Aorta (tissue), 5 donors: ENCODE measurements at places on chromosomes 5 and 9. TPM values are rescaled to one million over a fixed set of nuclear protein-coding genes. Genes with fewer than 3 reads are reported as not detected.

Gene CD72
- 3.7 TPM for total RNA-seq

GRCh38 chr9:101516655-101517054, 17.0 kb upstream of the RNF20 start:
- H3K36me3 ChIP-seq: no peaks in the 10 kb centered on the region
- no peak for DNase-seq
- H3K27me3 ChIP-seq: no peaks in the 10 kb centered on the region
- H3K4me1 ChIP-seq: peaks cover 11% of the 10 kb centered on the region

Gene PCDHGA6
- 8.8 TPM for total RNA-seq

Gene PCDHA9
- total RNA-seq: 0.36 TPM

DNA sequence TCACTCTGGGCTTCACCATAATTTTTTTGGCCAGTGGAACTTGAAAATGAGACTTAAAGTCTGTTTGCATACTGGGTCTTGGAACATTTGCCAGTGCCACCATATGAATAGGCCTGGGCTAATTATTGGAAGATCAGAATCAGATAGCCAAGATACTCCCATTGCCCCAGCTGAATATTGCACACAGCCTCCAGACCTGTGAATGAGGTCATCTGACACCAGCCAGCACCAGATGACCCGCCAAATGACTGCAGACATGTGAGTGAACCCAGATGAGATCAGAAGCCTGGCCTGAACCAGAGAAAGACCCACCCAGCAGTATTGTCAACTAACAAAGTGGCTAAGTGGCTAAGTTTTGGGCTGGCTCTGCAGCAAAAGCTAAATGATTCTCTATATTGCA, 220.5 kb upstream of the MPDZ start:
- no peak overlapping the region for H3K4me3 ChIP-seq
- H3K4me1 ChIP-seq: no peaks in the 10 kb centered on the region
- no peak overlapping the region for H3K27ac ChIP-seq
- no peaks in the 10 kb centered on the region for H3K27me3 ChIP-seq
- no peaks in the 10 kb centered on the region for H3K36me3 ChIP-seq
- DNase-seq: no peak

DNA sequence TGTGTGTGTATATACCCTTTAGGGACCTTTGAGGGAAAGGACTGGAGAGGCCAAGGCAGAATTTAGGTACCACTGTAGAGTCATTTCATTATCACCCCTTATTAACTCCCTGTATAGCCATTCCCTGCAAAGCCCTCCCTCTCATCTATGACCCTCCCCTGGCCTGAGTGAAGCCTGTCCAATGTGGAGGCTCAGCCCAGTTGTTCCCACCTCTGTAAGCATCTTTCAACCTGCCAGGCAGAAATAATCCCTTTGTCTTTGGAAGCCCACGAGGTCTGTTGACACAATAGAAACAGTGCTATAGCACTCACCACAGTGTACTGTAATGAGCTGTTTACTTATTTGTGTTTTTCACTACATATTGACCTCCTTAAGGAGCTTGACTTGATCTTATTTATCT, 88.5 kb upstream of the SEMA6A start:
- no peaks in the 10 kb centered on the region for H3K36me3 ChIP-seq
- H3K27me3 ChIP-seq: no peaks in the 10 kb centered on the region
- peaks cover 2% of the 10 kb centered on the region for H3K4me1 ChIP-seq
- no peak overlapping the region for H3K27ac ChIP-seq

Gene WDR38
- not detected for total RNA-seq

GRCh38 chr9:82369251-82369945, 380.8 kb downstream of the SPATA31D1 start:
- DNase-seq: no peak
- no peak overlapping the region for H3K4me3 ChIP-seq
- no peak overlapping the region for H3K27ac ChIP-seq
- H3K27me3 ChIP-seq: no peaks in the 10 kb centered on the region

Gene CAMK4
- 0.62 TPM for total RNA-seq

GRCh38 chr5:126963822-126964375, 66.5 kb downstream of the MARCHF3 start:
- no peaks in the 10 kb centered on the region for H3K36me3 ChIP-seq
- DNase-seq: no peak
- no peaks in the 10 kb centered on the region for H3K27me3 ChIP-seq

DNA sequence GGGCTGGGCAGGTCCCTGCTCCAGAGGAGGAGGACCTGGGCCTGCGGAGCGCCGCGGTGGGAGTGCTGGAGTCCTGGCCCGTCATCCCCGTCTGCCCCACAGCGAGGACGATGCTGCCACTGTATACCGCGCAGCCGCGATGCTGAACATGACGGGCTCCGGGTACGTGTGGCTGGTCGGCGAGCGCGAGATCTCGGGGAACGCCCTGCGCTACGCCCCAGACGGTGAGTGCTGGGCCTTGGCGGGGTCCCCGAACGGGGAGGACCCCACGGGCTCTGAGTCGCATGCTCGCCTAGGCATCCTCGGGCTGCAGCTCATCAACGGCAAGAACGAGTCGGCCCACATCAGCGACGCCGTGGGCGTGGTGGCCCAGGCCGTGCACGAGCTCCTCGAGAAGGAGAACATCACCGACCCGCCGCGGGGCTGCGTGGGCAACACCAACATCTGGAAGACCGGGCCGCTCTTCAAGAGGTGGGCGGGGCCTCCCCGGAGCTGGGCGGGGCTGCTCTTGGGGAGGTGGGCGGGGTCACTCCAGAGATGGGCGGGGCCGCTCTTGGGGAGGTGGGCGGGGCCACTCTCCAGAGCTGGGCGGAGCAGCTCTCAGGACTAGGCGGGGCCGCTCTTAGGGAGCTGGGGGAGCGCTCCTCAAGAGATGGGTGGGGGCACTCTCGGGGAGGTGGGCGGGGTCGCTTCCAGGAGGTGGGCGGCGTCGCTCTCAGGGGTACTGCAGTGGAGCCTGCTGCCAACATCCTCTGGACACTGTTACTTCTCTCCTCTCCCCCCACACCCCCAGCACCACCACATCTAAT, 13.1 kb downstream of the LRRC26 start:
- H3K27ac ChIP-seq: no peak overlapping the region
- H3K36me3 ChIP-seq: no peaks in the 10 kb centered on the region
- no peaks in the 10 kb centered on the region for H3K27me3 ChIP-seq
- DNase-seq: no peak
- no peaks in the 10 kb centered on the region for H3K4me1 ChIP-seq

- DNase-seq: no peak
- no peaks in the 10 kb centered on the region for H3K36me3 ChIP-seq
- H3K27me3 ChIP-seq: no peaks in the 10 kb centered on the region
- no peaks in the 10 kb centered on the region for H3K4me1 ChIP-seq
These were observed 639.0 kb upstream of the ACO1 start for GRCh38 chr9:31745468-31745867.

- H3K27me3 ChIP-seq: no peaks in the 10 kb centered on the region
- peak; percentile 94 for DNase-seq
- H3K4me1 ChIP-seq: no peaks in the 10 kb centered on the region
- H3K27ac ChIP-seq: peak overlapping the region; percentile 49
These were observed 48.9 kb downstream of the DYNC2I2 start for GRCh38 chr9:128607642-128608350.

DNA sequence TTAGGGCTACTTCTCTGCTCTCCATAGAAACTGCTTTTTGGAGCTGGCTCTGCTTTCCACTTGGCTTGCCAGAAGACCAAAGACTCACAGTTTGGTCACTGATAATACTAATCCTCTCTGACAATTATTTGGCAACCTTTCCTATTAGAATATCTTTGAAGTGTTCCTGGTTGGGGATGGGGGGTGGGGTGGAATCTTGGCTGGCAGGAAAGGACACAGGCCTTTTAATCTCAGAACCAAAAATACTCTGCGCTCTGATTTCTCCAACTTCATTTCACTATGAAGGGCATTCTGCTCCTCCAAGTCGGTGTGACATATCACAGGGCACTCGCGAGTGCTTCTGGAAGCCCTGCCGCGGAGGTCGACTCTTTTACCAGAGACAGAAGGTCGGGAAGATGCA, 1329.0 kb upstream of the WWC1 start:
- H3K36me3 ChIP-seq: no peaks in the 10 kb centered on the region
- H3K4me3 ChIP-seq: no peak overlapping the region
- H3K27ac ChIP-seq: no peak overlapping the region
- H3K4me1 ChIP-seq: no peaks in the 10 kb centered on the region

Gene LECT2
- total RNA-seq: not detected

Gene KCNV2
- not detected for total RNA-seq

DNA sequence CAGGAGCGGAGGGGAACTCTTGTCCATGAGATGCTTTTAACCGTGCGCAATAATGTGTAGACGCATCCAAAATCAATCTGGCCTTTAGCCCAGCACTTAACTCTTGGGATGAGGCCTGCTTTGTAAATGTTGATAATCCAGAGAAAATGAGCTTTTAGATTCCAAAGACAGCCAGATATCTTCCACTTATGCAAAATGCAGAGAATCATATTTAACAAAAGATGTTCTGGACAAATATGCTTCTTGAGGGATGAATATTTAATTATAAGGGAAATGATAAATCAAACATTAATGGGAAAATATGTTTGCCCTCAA, 5.6 kb downstream of the S1PR3 start:
- DNase-seq: no peak
- H3K4me3 ChIP-seq: no peak overlapping the region
- peak overlapping the region; percentile 5 for H3K27ac ChIP-seq
- H3K27me3 ChIP-seq: no peaks in the 10 kb centered on the region

DNA sequence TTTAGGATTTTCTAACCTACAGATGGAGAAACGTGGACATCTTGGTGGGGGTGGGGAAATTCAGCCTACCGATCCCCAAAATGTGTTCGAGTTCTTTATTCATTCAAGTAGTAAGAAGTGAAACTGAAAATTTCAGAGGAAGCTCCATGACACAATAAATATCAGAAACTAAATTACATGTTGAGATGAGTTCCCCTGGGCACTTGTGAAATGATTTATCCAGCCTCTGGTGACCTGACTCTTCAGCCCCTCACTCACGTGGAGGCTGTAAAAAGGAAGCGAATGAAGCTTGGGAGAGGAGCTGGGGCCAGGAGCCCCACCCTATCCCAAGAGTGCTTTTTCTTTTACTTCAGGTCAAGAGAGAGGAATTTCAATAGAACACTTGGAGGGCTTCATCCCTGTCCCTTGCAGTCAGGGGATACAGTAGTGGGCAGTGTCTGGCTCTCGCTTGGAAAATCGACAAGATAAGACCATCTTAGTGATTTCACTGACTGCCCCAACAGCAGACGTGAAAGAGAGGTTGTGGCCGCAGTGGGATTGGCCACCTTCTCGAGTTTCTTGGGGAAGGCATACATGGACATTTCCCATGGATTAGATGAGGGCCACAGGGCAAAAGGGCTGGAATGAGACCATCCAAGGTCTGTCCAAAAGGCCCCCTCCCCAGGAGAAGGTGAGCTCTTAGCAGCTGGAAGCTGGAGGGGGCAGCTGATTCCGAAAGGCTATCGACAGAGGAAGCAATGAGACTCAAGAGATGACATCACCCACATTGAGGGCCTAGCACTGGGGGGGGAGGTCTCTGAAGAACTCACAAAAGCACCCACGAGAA, 76.8 kb upstream of the SH3PXD2B start:
- DNase-seq: no peak
- no peaks in the 10 kb centered on the region for H3K4me1 ChIP-seq
- H3K36me3 ChIP-seq: no peaks in the 10 kb centered on the region
- no peak overlapping the region for H3K4me3 ChIP-seq
- no peaks in the 10 kb centered on the region for H3K27me3 ChIP-seq

- H3K4me1 ChIP-seq: no peaks in the 10 kb centered on the region
- no peaks in the 10 kb centered on the region for H3K36me3 ChIP-seq
- H3K27ac ChIP-seq: no peak overlapping the region
- no peak overlapping the region for H3K4me3 ChIP-seq
- H3K27me3 ChIP-seq: no peaks in the 10 kb centered on the region
- no peak for DNase-seq
These were observed 19.8 kb upstream of the NTNG2 start for GRCh38 chr9:132141948-132142594.

- H3K4me3 ChIP-seq: no peak overlapping the region
- H3K27ac ChIP-seq: no peak overlapping the region
- no peaks in the 10 kb centered on the region for H3K27me3 ChIP-seq
- DNase-seq: no peak
These were observed 50.2 kb downstream of the MED10 start for GRCh38 chr5:6328173-6328572.

GRCh38 chr9:110050925-110051355, 157.0 kb downstream of the C9orf152 start:
- no peaks in the 10 kb centered on the region for H3K27me3 ChIP-seq
- no peak for DNase-seq
- no peaks in the 10 kb centered on the region for H3K36me3 ChIP-seq
- no peak overlapping the region for H3K27ac ChIP-seq

Gene PPP3R2
- not detected for total RNA-seq

Gene PHF24
- 0.88 TPM for total RNA-seq

- H3K4me3 ChIP-seq: no peak overlapping the region
- no peaks in the 10 kb centered on the region for H3K27me3 ChIP-seq
- DNase-seq: no peak
- no peaks in the 10 kb centered on the region for H3K36me3 ChIP-seq
These were observed 638 bp downstream of the DIRAS2 start for GRCh38 chr9:90641884-90642487.

DNA sequence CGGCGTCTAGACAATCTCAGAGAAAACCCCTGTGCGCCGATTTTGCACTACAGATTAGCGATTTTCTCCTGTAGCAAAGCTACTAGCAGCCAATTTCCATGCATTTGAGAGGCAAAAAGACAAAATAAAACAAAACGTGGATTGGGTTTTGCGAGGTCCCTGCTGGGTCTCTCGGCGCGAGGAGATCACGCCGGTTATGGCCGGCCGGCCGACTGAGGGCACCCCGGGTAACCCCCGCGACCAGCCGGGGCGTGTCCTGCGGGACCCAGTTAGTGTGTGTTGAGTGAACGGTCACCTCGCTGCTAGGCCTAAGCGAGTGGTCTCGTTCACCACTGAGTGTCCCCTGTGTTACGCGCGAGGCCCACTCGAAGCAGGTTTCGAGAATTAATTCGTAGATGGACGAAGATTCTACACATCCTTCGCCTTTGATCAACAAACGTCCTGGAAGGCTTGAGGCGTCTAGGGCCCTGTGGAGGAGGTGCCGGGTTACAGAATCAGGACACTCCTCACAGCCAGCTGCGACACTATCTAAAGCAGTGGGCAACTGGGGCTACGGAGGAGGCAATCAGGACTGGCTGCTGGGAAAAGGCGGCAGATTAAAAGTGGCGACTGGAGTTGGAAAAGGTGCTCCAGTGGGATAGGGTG, 764 bp upstream of the VDAC1 start:
- peak; percentile 64 for DNase-seq
- H3K27me3 ChIP-seq: no peaks in the 10 kb centered on the region
- H3K4me3 ChIP-seq: peak overlapping the region; percentile 92
- no peaks in the 10 kb centered on the region for H3K36me3 ChIP-seq
- peak overlapping the region; percentile 98 for H3K27ac ChIP-seq

GRCh38 chr9:33818847-33819500, 2.0 kb downstream of the UBE2R2 start:
- H3K36me3 ChIP-seq: no peaks in the 10 kb centered on the region
- peak overlapping the region; percentile 56 for H3K27ac ChIP-seq
- H3K4me3 ChIP-seq: peak overlapping the region; percentile 98
- DNase-seq: no peak
- no peaks in the 10 kb centered on the region for H3K4me1 ChIP-seq
- H3K27me3 ChIP-seq: no peaks in the 10 kb centered on the region

- no peaks in the 10 kb centered on the region for H3K27me3 ChIP-seq
- no peaks in the 10 kb centered on the region for H3K36me3 ChIP-seq
- H3K27ac ChIP-seq: no peak overlapping the region
- no peak for DNase-seq
These were observed 28.2 kb downstream of the DBH start for GRCh38 chr9:133664173-133665050.

GRCh38 chr5:109692852-109693251, 3.1 kb downstream of the MAN2A1 start:
- no peak overlapping the region for H3K27ac ChIP-seq
- no peaks in the 10 kb centered on the region for H3K36me3 ChIP-seq
- DNase-seq: no peak
- H3K27me3 ChIP-seq: no peaks in the 10 kb centered on the region
- H3K4me3 ChIP-seq: peak overlapping the region; percentile 81
- peaks cover 5% of the 10 kb centered on the region for H3K4me1 ChIP-seq
